ENCODE measurements at places on chromosomes 12 and 14. TPM values are rescaled to one million over a fixed set of nuclear protein-coding genes. Genes with fewer than 3 reads are reported as not detected.

- peak; percentile 65 for DNase-seq
Observed at GRCh38 chr12:27970401-27971120, 2.0 kb downstream of the PTHLH start.

DNA sequence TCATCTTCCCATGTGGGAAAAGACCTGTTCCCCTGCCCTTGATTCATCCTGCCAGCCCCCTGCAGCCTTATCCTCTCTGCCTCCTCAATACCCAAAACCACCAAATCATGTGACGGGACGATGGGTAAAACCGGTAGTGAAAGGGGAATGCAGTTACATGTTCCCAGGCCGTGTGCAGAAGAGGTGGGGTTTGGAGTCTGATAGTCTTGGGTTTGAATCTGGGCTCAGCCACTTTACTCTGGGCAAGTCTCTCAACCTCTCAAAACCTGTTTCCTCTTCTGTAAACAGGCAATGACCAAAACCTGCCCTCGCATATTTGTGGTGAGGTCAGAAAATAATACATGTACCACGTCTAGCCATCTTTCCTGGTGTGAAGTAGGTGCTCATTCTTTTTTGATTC lies 123.0 kb downstream of the PLXNC1 start:
- no peak for DNase-seq

Gene ANKRD33
- not detected for total RNA-seq

Gene BICDL1
- total RNA-seq = 18.2 TPM

Gene FIGNL2
- total RNA-seq = 1.4 TPM

- DNase-seq = no peak
Observed at GRCh38 chr12:107660235-107660634, 25.4 kb upstream of the PWP1 start.

- DNase-seq = no peak
Observed at GRCh38 chr14:99520571-99521081, 39.4 kb downstream of the CCNK start.

GRCh38 chr12:106791531-106791930 lies 17.0 kb downstream of the RIC8B start:
- no peak for DNase-seq

GRCh38 chr12:75526655-75527511 lies 15.5 kb upstream of the KRR1 start:
- peak; percentile 81 for DNase-seq

GRCh38 chr14:92417759-92418158 lies 94.8 kb downstream of the SLC24A4 start:
- DNase-seq = no peak

DNA sequence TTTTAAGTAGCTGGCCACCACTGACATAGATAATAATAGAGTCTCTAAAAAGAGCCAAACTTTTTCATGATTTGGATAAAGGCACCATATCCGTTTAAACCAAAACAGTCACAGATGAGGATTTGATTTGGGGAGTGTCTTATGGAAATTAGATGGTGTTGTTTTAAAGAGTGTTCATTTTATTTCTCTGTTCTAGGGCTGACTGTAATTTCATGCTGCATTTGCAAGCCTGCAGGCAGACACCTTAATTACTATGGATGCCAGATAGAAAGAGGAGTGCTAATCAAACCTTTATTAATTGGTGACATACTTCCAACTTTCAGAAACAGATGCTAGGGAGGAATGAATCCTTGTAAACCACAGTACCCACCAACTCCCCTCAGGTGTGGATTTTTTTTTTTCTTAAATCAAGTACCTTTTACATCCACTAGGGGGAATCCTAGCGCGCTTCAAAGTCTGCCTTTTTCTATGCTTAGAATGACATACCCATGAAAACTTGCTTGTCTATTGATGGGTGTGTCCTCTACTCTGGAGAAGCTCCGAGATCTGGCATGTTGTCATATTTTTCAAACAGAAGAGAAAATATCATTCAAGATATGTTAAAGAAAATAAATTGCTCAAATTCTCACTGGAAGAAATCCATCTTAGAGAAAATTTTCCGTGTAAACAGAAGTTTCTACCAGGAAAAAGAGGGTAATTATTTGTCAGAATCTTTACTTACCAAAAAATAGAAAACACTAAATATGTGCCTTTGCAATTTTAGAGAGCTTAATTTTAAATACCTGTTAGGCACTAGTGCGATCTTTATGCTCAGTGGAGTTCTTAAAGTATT lies 14.2 kb upstream of the PLXNC1 start:
- DNase-seq = peak; percentile 71

DNA sequence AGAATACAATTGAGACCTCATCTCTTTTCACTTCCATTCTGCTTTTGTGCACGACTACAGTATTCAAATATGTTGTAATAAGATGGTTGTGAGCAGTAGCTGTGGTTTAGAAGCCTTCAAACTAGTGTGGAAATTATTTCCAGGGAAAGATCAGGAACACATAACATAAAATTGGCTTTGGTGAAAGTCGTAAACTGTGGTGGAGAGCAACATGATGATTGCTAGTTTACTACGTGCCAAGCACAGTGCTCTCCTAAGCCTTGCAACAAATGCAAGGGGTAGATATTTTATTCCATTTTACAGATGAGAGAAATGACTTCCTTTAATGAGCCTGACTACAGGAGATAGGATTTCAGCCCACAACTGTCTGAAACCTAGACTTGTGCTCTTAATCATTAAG lies 172.4 kb upstream of the LMNTD1 start:
- DNase-seq = peak; percentile 12

Gene TDRD9
- 1.3 TPM for total RNA-seq

Gene ADGRD1
- total RNA-seq = 14.8 TPM

Gene PDE3A
- 47.3 TPM for total RNA-seq

DNA sequence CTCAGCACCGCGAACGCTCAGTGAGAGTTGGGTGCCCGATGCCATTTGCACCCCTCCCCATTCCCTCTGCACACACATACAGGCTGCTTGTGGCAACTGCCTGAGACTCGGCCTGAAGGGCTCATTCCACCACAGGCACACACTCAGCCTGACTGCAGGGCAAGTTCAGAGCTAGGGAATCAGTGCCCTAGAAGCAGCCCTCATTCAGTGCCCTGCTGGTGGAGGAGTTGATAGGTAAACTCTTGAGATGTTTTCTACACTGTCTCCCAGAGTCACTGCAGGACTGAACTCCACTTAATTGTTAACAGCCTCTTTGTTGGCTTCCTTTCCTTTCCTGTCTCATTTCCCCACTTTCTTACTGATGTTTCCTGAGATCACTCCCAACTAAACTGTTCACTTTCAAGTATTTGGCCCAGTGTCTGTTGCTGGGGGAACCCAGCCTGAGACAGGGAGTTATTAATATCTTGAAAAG lies 16.9 kb downstream of the PPP1R36 start:
- no peak for DNase-seq

Gene PMEL
- total RNA-seq = 1.3 TPM

Gene ABCC9
- total RNA-seq = 16.5 TPM

Measured in stomach (tissue), 19 donors.